Fibroblast of villous mesenchyme (primary cell): ENCODE measurements at places on chromosomes 13 and 19. TPM values are rescaled to one million over a fixed set of nuclear protein-coding genes. Genes with fewer than 3 reads are reported as not detected.

DNA sequence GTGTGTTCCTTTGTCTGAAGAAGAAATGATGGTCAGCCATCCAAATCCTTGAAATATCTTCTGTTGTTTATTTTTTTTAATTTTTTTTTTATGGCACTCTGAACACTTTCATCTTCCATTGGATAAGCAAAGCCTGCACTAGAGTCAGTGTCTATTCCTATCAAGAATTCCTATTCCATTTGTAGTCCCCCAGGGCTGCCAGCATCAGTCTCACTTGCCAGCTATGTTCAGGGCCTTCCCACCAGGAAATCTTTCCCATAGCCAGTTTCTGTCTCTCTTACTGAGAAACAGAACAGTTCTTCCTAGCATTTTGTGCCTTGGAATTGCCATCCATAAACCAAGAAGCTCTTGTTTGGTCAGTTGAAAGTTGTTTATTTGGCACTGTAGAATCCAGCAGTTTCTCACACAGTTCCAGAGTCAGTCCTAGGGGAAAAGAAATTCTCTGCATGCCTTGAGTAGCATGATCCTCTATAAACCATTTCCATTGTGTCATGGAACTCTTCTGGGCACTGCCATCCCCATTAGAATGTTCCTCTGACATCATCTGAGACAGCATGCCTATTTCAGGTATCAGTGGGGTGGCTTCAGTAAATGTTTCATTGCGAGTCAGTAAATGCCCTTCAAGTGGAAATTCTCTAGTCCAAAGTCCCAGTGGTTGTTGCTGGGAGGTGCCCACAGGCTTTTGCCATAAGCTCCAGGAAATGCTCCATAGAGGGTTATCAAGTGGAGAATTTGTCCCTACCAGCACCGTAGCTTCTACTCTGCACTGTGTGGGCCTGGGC, 18.7 kb upstream of the SPRYD7 start:
- no peak for DNase-seq

DNA sequence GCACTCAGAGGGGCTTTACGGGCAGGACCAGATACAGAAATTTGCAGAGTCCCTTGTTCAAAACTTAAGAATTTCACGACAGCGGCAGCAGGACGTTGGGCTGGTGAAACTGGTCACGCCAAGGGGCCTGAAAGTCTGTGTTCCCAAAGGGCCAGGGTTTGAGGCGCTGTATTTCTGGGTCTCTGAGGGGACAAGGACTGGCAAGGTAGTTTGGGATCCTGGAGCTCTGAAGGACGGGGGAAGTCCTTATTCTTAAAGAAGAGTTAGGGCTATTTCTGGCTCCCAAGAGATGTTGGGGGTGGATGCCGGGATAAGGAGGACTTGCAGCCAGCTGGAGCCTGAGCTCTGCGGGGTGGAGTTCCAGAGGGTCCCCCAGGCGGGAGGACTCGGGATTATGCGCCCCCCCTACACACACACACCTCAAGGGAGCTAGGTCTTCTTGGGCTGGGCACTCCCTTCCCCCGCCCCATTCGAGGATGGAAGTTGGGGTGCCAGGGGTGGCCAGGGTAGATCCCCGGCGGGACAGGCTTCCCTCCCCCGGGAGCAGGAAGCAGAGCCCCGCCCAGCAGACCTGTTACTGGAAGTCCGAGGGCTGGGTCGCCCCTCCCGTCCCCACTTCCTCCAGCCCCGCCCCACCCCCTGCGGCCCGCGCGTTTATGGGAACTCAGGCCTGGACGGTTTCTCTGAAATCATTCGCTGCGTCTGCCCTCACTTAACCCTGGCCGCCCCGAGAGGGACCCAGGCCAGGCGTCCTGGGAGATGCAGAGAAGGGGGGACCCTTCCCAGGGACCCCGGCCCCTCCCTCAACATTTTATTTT, 5.6 kb downstream of the BCL3 start:
- peak; percentile 93 for DNase-seq

DNA sequence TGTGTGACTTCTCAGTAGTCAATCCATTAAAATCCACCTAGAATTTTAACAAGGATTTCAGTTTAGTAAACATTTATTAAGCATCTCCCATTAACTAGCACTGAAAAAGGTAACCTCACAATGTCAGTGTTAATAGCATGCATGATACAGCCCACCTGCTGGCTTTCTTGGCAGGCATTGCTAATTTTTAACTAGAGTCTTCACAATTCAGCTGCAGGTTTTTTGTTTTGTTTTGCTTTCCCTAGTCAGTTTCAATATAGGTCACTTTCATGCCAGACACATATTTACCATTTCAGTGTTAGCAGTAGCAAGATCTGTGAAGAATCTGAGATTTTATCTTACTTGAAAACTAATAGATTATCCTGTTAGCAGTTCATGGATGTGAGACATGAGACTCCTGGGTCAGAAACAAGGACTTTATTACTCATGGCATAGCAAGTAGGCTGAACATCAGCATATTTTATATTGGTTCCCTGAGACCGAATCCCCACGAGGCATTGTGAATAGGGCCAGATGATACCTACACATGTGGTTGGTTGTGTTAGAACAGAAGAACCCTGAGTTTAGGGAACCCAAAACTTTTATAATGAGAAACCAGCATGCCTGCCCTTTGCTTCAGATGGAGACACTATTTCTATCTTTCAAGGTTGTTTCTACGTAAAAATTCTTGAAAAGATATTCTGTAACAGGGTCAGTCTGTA, 198.0 kb upstream of the HTR2A start:
- no peak for DNase-seq

DNA sequence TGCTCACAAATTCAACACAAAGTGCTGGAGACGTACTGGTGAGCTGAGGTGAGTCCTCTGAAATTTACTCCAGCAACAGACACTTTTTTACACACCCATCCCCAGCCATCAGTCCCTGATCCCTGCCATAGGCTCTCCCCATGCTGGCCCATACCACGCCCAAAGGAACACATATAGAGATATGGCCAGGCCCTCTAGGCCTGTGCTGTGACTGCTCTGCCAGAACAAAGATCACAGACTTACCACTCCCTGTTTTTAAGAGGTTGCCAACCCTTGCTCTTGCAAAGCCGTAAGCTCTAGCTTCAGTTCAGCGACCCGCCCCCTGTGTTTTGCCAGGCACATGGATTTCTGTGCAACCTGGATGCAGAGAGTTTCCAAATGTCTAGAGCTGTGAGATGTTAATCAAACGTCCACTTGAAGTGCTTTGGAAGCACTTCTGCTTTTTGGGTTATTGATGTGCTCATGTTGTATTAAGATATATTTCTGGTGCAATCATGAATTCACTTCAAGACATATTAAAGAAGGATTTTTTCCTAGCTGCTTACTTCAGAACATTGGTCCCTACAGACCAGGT, 59.7 kb downstream of the DLEU7 start:
- no peak for DNase-seq

GRCh38 chr19:54152878-54153524, 6.5 kb downstream of the LENG1 start:
- no peak for DNase-seq

- DNase-seq = no peak
Observed at GRCh38 chr13:93788456-93788855, 561.8 kb downstream of the GPC6 start.

GRCh38 chr13:21147827-21148226, 28.5 kb downstream of the SKA3 start:
- DNase-seq = no peak

- DNase-seq = no peak
Observed at GRCh38 chr13:114225610-114226009, 9.1 kb upstream of the CDC16 start.

DNA sequence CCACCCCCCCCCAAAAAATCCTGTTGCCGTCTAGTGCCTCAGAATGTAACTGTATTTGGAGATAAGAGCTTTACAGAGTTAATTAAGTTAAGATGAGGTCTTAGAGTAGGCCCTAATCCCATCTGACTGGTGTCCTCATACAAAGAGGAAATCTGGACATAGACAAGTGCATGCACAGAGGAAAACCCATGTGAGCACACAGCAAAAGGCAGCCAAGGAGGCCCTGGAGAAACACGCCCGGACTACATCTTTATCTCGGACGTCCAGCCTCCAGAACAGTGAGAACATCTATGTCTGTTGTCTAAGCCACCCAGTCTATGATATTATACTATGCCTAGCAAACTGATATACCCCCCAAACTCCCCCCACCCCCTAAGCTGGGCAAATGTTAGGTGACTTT, 193.8 kb downstream of the KATNAL1 start:
- DNase-seq = no peak

DNA sequence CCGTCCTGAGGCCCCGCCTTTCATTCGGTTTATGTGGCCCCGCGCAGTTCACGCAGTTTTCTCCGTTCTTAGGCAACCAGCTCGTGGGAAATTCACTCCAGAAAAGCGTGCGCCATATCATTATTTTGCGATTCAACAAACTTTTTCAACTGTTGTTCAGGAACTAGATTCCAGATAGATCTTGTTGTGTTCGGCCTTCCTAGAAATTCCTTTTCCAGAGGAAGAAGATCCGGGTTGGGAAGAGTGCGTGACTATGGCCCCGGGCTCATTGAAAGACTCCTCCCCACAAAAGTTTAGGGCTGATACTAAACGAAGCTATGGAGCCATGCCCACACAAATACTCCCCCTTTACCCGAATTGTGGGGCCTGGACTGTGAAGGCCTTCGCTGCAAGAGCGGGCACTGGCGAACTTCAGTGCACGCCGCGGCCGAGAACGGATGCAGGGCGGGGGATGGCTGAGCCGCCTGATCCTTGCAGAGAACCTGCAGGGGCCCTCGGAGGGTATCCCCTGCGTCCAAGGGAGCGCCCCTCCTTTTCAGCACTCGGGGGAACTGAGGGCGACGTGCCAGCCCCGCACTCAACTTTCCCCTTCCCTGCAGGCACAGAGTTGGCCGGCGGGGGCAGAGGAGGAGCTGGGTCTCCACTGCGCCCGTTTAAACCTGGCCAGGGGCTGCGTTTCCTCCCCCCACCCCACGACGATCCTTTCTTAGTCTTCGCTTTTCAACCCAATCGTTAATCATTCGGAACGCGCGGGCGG, 904 bp upstream of the SOX1 start:
- DNase-seq = no peak

GRCh38 chr13:44498502-44498901, 77.6 kb downstream of the TSC22D1 start:
- DNase-seq = no peak

GRCh38 chr13:32125751-32126150, 94.2 kb downstream of the FRY start:
- peak; percentile 48 for DNase-seq

DNA sequence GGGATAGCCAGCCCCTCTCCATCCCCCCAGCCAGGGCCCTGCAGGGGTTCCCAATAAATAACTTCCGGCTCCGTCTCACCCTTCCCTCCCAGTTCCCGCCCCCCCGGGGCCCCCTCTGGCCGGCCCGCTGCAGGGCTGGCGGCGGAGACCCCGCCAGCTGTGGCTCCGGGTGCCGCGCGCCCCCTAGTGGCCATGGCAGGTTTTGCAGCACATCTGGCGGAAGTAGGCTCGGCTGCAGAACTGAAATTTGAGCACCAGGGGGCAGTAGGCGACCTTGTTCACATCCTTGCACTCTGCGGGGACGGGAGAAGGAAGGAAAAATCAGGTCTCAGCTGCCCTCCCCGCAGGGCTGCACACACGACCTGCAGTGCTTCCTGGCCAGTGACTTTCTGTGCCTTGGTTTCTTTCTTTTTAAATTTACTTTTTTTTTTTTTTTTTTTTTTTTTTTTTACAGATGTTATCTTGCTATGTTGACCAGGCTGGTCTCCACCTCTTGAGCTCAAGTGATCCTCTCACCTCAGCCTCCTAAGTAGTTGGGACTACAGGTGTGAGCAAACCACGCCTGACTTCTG, 3.6 kb upstream of the MYO1F start:
- peak; percentile 73 for DNase-seq

GRCh38 chr19:41085748-41086415, 2.4 kb upstream of the CYP2A13 start:
- DNase-seq = no peak

GRCh38 chr13:107217251-107217650, 649.3 kb upstream of the ARGLU1 start:
- DNase-seq = no peak

DNA sequence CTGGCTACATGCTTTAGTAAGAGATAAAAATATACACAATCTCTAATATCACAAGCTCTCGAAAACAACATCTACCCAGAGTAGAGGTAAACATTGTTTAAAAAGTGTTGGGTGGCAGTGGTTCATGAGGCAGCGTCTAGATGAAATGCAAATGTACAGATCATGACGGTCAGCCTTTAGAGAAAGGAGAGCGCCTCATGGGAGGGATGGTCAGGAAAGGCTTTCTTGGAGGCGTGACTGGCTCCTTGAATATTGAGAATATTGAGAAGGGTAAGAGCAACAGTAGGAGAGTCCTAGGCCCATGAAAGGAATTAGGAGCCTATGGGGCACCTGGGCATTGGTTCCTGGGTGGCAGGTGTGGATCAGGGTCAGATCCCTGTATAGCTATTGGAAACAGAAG, 10.6 kb downstream of the HNRNPUL1 start:
- DNase-seq = no peak

GRCh38 chr13:50162001-50162400, 146.8 kb downstream of the KCNRG start:
- peak; percentile 25 for DNase-seq

DNA sequence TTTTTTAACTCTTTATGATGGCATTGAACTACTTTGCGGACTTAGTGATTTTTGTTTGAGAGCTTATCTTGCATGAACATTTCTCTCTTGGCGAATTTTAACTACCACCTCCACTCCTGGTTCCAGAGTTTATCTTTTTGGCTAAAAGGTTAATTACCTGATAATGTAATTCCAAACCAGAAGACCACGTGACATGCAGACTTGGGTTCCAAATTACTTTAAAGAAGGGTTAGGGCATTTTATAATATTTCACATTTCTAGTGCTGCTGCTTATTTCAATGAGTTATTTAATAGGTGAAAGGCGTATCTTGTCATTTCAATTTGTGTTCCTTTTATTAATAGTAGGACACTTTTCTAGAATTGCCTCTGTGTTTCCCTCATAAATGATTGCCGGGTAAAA, 52.0 kb downstream of the TDRD12 start:
- DNase-seq = no peak

The DIRAS1 gene
- total RNA-seq = under 0.01 and 0.32 TPM in 2 replicates

The FUT2 gene
- total RNA-seq = not detected in 2 replicates

The KLK3 gene
- total RNA-seq = not detected in 2 replicates

The HRC gene
- under 0.01 TPM in 1 of 2 replicates, not detected in the other for total RNA-seq

The FAAP24 gene
- total RNA-seq = 0.86 and 1.6 TPM in 2 replicates
